ENCODE measurements at places on chromosomes 11 and 22.
A peak's percentile ranks its signal among the peaks of the same experiment; 100 is the strongest.

- no peaks in the 10 kb centered on the region for H3K36me3 ChIP-seq
- DNase-seq = peak; percentile 24
- H3K4me1 ChIP-seq = peaks cover 6% of the 10 kb centered on the region
- H3K4me3 ChIP-seq = no peak overlapping the region
- H3K27ac ChIP-seq = no peak overlapping the region
- H3K27me3 ChIP-seq = no peaks in the 10 kb centered on the region
Observed at GRCh38 chr11:84564180-84564866, 1062.8 kb downstream of the DLG2 start.

DNA sequence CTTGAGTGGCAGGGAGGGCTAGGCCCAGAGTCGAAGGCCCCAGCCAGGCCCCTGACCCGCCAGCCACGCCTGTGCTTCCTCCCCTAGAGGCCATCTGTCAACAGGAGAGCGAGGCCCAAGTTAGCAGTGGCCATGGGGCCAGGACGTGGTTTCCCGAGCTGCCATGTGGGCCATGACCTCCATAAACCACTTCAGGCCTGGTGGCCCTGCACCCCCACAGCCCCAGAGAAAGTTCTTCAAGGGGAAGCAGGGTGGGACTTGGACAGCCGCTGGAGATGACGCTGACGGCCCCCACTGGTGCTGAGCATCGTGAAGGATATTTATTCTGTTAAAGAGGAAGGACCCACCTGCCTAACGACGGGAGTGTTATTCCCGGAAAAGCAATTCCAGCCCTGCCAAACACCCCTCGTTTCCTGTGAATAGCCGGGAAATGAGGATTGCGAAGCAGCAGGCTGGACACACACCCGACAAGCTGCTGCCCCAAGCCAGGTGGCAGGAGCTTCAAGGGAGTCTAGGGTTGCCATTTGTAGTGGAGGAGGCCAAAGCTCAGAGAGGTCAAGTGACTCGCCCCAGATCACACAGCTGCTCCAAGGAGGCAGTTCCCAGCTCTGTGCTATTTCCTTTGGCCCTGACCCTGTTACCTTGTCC, 12.8 kb downstream of the PRR5 start:
- no peak for DNase-seq
- H3K27me3 ChIP-seq = no peaks in the 10 kb centered on the region
- H3K4me3 ChIP-seq = no peak overlapping the region

DNA sequence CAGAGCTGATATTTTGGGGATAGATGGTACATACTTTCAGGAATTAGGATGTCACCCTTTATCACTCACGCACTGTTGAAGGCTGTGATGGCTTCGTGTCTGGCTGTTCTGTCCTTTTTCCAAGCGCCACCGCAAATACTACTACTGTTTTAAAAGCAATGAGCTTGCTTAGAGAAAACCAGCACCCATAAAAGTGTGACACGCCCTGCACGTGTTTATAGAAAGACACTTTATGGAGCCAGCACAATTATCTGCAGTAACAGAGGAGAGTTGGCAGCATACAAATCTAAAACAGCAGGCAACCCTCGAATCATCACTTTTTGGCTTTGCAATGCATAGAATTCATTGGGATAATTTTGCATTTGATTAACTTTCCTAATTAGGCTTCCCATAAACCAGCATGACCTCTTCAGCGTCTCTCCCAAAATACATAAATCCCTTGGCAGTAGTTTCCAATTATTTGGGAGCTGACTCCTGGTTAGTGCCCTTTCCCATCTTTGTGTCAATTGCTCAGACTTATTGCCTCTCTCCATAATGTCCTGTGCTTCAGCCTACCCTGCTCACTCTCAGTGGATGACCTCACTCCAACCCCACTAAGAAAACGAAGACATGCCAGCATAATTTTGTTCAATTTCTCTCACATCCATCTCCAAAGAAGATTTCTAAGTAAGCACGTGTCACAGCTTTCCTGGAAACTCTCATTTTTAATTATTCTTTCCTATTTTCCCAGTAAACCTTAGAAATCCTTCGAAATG, 118.7 kb upstream of the LARGE1 start:
- H3K27ac ChIP-seq = no peak overlapping the region
- no peak overlapping the region for H3K4me3 ChIP-seq
- H3K4me1 ChIP-seq = peaks cover 9% of the 10 kb centered on the region
- DNase-seq = no peak
- no peaks in the 10 kb centered on the region for H3K36me3 ChIP-seq
- no peaks in the 10 kb centered on the region for H3K27me3 ChIP-seq

DNA sequence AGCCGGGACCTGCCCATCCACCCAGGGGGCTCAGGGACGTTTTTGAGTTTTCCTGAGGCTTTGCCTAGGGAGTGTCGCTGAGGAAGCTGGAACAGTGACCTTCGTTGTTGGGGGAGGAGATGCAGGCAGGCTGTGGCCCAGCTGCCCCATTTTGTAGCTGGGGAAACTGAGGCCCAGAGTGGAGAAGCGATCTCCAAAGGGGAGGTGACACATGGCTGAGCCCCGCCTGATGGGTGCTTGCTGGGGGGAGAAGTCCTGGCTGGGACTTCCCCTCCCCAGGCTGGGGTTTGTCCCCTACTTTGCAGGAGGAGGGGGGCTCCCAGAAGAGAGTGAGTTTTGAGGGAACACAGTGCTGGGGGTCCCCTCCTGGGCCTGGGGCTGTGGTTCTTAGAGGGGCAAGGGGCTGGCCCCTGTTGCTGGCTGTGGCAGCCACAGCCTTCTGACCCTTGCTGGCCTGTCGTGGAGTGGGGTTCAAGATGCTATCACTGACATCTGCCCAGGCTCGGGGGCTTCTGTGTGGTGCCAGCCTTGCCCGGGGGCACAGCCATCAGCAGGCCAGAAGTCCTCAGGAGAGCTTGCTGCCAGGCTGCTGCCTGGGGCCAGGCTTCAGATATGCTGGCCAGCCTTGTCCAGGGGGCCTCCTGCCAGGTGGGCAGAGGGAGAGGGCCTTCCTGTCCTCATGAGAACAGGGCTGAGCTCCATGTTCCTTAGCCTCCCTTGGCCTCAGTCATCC, 21.4 kb downstream of the KCNQ1 start:
- H3K27me3 ChIP-seq = peaks cover 58% of the 10 kb centered on the region
- H3K4me1 ChIP-seq = no peaks in the 10 kb centered on the region
- no peak overlapping the region for H3K4me3 ChIP-seq
- DNase-seq = no peak

- H3K27me3 ChIP-seq = no peaks in the 10 kb centered on the region
Observed at GRCh38 chr22:24290459-24290858, 19.8 kb downstream of the SPECC1L start.

DNA sequence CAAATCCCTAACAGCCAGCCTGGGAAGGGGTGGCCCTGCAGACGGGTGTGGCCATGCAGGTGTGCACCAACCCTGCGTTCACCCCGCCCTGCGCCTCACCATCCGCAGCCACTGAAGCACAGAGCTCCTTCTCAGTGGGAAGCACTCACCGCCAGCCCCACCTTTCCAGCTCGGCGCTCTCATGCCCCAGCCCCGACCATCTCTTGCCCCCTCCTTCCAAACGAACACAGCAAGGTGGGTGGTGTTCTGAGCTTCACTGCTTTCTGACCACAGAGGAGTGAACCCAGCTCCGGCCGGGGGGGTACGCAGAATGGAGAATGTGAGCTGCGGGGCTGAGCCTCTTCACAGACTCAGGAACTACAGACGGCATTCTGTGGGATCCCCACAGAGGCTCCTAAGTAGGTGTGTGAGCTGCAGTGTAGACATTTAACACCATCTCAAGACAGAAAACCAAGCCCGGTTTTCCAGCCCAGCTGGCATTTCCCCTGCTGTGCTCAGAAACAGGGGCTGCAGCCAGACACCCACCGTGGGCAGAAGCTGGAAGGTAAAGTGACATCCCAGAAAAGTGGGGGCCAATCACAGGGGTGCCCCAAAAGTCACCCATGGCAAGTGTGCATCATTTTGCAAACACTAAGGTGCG, 88.4 kb upstream of the RTL6 start:
- no peak for DNase-seq
- no peak overlapping the region for H3K27ac ChIP-seq

- H3K4me3 ChIP-seq = no peak overlapping the region
- no peak overlapping the region for H3K27ac ChIP-seq
- no peaks in the 10 kb centered on the region for H3K36me3 ChIP-seq
- no peaks in the 10 kb centered on the region for H3K27me3 ChIP-seq
Observed at GRCh38 chr22:43560651-43561050, 148.8 kb downstream of the MPPED1 start.

DNA sequence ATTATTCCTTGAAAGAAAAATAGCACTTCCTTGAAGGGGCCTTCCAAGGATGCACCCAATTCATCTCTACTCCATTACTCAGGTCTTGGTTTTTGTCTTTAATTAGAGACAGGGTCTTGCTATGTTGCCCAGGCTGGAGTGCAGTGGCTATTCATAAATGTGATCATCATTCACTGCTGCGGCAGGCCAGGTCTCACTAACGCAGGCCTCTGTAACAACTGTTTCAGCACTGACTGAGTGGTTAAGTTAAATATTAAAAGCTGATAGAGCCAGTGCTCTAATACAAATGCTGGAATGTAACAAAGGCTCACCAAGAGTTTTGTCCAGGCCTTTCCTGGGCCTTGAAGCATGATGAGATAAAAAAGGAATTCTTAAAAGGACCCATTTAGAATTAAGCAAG, 61.4 kb upstream of the GNAZ start:
- peaks cover 30% of the 10 kb centered on the region for H3K27me3 ChIP-seq
- H3K27ac ChIP-seq = no peak overlapping the region
- no peak for DNase-seq
- no peaks in the 10 kb centered on the region for H3K4me1 ChIP-seq
- no peak overlapping the region for H3K4me3 ChIP-seq
